CD4-positive, alpha-beta T cell (primary cell): ENCODE measurements at places on chromosomes 12 and 14.

DNA sequence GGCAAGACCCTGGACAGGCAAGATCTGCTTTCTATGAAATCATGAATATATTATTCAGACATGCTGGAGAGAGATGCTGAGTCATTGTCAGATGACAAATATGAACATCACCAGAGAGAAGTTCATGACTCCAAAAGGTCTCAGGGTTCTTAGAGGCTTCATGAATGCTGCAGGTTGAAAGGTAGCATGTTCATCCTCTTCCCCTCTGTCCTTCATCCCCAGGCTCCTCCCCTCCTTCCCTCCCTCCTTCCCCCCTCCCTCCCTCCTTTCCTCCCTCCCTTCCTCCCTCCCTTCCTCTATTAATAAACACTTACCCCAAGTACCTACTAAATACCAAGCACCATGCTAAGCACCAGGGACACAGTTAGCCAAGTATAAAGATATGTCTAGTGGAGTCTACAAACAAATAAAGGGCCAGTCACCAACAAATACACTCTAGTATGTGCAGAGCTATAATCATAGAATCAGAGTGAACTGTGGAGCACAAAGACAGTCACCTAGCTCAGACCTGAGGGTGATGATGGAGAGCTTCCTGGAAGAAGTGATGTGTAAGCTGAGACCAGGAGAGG lies 46.2 kb downstream of the RPH3A start:
- DNase-seq = peak; percentile 3

- DNase-seq = no peak
Measured at GRCh38 chr12:50185970-50186663, 18.9 kb upstream of the CERS5 start.

DNA sequence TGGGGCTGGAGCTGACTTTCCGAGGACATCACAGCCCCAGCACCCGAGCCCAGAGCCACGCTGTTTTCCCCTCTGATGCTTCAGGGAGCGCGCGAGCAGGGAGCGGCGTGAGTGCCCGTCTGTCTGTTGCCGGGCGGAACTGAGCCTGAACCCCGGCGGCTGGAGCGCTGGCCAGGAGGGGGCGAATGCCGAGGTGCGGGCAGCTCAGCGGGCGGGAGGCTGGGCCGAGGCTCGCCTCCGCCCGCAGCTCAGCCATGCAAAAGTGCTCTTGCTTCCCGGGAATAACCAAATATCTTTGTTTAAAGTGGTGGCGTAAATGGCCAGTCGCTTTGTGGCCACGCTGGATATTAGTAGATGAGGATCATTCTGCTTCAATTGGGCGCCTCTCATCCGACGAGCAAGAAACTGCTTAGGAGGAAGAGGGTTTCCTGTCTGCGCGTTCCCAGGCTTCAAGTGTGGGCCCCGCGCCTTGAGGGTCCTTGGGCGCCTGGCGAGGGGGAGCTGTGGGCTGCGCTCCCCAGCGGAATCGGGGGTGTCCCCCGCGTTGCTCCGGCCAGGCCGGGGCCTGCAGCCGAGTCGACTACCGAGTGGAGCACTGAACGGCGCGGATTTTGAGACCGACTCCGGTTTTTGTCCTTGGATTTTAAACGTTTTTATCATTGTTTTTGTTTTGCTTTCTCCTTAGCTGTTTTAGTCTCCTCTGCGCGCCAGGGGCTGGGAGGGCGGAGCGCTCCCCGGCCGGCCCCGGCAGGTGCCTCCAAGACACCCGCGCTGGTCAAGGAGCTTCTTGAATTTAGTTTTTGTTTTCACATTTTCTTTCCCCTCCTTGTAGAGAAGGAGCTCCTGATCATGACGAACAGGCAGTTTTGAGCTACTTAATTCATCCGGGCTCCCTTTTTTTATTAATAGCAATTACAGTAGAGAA lies 831 bp upstream of the NKX2-1 start:
- DNase-seq = no peak

GRCh38 chr14:61615743-61616523 lies 79.4 kb upstream of the HIF1A start:
- no peak for DNase-seq

GRCh38 chr14:78358591-78358990 lies 188.4 kb downstream of the NRXN3 start:
- no peak for DNase-seq

GRCh38 chr12:121576851-121577391 lies 3.9 kb downstream of the KDM2B start:
- DNase-seq = no peak

DNA sequence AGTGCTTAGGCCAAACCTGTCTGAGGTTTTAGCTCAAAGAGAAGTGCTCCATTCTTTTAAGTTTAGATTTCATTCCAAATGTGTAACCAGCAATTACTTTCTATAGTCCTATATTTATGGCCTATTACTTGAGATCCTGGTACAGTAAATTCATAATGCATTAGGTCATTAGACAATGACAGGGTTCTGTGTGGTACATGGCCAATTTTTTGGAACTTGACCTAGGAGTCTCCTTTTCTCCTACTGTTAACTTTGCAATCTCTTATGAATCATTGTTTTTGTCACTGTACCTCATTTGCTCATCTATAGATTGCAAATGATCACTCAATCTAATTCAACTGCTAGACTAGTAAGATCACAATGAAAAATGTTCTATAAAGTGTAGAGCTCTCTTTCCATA lies 136.7 kb downstream of the PDE3A start:
- no peak for DNase-seq

- DNase-seq = no peak
Measured at GRCh38 chr14:92914087-92914656, 8.8 kb upstream of the CHGA start.

DNA sequence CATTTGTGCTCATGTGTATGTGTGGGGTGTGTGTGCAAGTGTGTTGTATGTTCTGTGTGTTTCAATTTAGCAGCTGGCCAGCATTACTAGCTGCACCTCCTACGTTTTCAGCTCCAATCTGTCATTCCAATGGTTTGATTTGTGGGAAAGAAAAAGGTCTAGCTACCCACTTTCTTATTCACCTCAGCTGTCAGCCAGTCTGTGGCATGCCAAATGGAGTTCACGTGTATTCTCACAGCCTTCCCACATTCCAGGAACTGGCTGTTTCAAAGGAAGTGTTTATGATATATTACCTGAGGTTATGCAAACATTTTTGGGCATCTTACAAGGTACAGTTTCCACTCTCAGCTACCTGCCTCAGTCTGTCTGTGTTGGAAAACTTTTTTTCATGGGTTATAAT lies 220.2 kb upstream of the CPNE8 start:
- DNase-seq = no peak

DNA sequence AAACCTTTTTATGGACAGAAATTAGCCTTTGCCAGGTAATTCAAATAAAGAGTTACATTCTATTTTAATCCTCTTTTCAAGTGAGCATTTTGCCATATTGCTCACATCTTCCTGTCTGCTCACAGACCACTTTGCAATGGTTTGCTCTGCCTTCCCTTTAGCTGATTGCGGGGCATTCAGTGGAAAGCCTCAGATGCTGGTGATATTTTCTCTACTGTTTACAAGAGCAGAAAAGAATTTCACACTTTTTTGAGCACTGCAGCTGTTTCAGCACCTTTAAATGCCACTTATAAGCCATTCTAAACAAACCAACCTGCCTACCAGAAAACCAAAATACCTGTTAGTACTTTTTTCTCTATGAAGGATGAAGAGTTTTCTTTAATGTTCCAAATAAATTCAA lies 195.7 kb upstream of the LRIG3 start:
- no peak for DNase-seq

DNA sequence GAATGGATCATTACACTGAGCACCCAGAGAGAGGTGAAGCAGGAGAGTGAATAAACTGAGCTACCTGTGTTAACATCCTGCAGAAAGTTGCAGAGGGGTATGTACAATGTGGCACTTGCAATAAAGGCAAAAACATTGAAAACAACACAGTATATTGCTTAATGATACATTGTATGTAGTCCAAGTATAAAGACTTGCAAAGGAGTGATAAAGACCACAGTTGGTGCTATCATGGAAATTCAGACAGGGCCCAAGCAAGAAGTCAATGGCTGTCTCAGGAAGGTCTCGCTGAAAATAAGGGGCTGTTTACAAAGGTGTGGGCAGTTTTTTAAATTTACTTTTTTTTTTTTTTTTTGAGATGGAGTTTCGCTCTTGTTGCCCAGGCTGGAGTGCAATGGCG lies 10.0 kb downstream of the TMEM120B start:
- DNase-seq = no peak

- DNase-seq = no peak
Measured at GRCh38 chr12:68622250-68622649, 11.6 kb downstream of the RAP1B start.

GRCh38 chr14:51394384-51394783 lies 154.3 kb downstream of the TMX1 start:
- DNase-seq = no peak

DNA sequence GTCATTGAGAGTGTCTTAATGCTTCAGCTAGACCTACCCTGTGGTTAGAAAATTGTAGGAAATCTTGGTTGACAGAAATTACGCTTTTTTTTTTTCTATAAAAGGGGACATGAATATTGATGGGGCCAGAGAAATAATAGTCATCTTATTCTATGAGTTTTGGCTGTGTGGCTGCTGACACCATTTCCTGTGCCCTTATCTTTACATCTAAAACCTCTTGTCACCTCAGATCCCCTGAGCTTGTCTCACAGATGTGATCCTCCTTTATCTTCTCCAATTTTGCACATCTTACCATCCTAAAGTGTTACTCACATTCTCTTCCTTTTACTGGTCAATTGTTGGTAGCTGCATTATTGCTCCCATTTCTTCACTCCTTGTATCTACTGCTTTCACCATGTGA lies 36.1 kb downstream of the ASCL1 start:
- no peak for DNase-seq

- DNase-seq = no peak
Measured at GRCh38 chr14:72855913-72856312, 38.0 kb downstream of the DPF3 start.

- no peak for DNase-seq
Measured at GRCh38 chr14:102777711-102778337, 575 bp downstream of the TRAF3 start.

GRCh38 chr12:32450768-32451167 lies 51.4 kb downstream of the FGD4 start:
- DNase-seq = no peak

DNA sequence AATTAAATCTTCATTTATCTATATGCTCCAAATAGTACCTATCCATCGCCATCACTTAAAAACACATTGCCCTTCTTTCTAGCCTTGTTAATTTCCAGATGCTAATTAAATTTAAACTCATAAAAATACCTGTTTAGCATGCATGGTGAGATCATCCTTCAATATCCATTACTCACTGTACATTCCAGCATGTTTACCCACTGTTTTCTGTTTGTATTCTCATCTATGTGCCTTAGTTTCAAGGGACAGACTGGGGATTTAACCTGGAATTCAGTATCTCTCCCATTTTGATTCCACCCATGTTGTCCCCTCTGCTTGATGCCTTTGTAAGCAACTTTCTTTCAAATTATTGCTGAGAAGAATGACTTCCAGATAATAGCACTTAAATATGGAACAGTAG lies 208.0 kb downstream of the SPTSSA start:
- no peak for DNase-seq

DNA sequence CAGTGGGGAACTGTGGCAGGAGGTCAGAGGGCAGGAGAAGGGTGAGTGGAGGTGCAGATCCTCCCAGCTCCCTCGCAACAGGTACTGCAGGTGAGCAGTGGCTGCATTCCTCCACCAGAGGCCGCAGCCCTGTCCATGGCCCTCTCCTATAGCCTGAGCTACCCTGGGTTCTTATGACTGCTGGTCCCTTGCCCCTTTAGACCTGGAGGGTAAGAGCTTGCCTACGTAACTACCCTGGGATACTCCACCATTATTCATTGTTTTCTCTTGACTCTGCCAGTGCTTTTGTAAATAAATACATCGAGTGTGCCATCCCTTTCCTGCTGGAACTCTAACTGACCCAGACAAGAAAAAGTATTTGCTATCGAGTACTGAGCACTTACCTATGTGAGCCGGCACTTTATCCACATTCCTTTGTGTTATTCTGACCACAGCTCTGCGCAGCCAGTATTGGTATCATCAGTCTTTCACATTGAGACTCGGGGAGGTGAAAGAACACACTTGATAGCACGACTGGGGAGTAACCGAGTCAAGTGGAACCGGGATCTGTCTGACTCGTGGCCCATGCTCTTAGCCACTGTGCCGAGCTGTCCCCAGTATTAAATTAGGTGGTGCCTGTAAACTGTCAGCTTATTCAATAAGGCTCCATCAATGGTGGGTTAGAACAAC lies 38.5 kb downstream of the LTBP2 start:
- DNase-seq = no peak

GRCh38 chr12:1924996-1925683 lies 6.7 kb upstream of the CACNA2D4 start:
- no peak for DNase-seq

DNA sequence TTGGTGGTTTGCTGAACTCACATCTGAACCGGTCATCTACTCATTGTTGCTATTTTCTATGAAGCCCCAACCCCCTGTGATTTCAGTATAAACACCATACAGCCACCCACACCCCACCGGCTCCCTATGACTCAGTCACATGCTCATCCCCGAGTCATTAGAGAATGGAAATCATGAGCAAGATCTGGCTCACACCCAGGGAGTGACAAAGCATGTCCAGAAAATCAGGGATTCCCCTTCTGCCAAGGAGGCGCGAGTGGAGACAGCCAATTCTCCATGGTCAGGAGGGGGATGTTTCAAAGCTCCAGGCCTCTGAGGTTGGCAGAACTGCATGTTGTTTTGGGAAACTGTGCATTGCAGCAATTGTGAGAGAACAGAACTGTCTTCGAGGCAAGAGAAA lies 657.5 kb upstream of the TBX3 start:
- no peak for DNase-seq
